ENCODE measurements at places on chromosomes 13 and 19.

- H3K4me1 ChIP-seq, result no peaks in the 10 kb centered on the region
- no peaks in the 10 kb centered on the region for H3K27me3 ChIP-seq
- H3K36me3 ChIP-seq, result no peaks in the 10 kb centered on the region
- no peak overlapping the region for H3K27ac ChIP-seq
Observed at GRCh38 chr13:32471187-32471922, 43.4 kb upstream of the N4BP2L1 start.

GRCh38 chr19:18109733-18110608 is 12.4 kb downstream of the MAST3 start:
- peak overlapping the region; percentile 61 for H3K4me3 ChIP-seq
- peak overlapping the region; percentile 51 for H3K27ac ChIP-seq
- no peaks in the 10 kb centered on the region for H3K27me3 ChIP-seq
- peaks cover 13% of the 10 kb centered on the region for H3K4me1 ChIP-seq

DNA sequence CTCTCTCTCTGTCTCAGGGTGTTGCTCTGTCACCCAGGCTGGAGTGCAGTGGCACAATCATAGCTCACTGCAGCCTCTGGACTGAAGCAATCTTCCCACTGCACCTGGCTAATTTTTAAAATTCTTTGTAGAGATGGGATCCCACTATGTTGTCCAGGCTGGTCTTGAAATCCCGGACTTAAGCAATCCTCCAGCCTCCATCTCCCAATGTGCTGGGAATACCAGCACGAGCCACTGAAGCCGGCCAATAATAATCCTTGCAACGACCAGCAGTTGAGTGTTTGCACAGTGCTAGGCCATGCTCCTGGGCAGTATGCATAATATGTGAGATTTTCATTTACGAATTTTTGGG is 640 bp upstream of the EPOR start:
- peaks cover 40% of the 10 kb centered on the region for H3K4me1 ChIP-seq
- no peak overlapping the region for H3K4me3 ChIP-seq
- H3K36me3 ChIP-seq, result no peaks in the 10 kb centered on the region
- peaks cover 5% of the 10 kb centered on the region for H3K27me3 ChIP-seq
- no peak overlapping the region for H3K27ac ChIP-seq
- DNase-seq, result no peak

DNA sequence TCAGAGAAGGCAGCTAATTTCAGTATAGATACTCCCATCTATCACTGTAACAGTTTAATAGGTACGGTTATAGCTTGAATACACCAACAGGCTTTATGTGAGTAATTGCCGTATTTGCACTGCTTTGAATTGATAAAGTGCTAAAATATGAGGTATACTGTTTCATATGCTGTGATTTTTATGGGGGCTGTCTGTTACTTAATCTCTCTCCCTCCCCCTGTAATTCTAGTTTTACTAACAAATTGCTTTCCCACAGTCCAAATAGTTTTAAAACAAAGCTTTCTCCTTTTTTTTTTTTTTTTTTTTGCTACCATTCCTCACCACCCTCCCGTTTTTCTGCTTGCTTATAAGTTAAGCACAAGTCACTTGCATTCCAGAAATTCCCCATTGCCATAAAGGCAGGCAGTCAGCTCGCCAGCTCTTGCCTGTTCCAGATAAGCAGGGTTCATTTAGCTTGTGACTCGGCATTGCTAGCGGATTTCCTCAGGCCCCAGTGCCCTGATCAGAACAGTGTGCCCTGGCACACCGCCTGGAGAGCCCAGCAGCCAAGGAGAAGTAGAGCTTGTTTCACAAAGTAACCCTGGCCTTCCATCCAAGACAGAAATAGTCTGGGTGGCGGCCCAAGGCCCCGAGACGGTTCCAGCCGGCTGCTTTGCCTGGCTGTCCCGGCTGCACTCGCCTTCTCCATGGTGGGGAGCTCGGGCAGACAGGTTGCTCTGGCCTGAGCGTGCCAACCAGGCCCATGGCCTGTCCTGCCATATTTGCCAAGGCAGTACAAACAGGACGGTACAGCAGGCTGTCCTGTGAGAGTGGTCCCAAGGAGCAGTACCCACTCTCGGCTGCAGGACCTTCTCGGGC is 43.5 kb upstream of the NPAS1 start:
- H3K36me3 ChIP-seq, result no peaks in the 10 kb centered on the region
- no peak overlapping the region for H3K4me3 ChIP-seq
- no peaks in the 10 kb centered on the region for H3K27me3 ChIP-seq
- H3K4me1 ChIP-seq, result peaks cover 38% of the 10 kb centered on the region
- H3K27ac ChIP-seq, result no peak overlapping the region
- no peak for DNase-seq

GRCh38 chr13:98923641-98924397 is 54.0 kb downstream of the DOCK9 start:
- no peak overlapping the region for H3K27ac ChIP-seq
- H3K4me3 ChIP-seq, result no peak overlapping the region
- no peak for DNase-seq
- H3K4me1 ChIP-seq, result peaks cover 13% of the 10 kb centered on the region

DNA sequence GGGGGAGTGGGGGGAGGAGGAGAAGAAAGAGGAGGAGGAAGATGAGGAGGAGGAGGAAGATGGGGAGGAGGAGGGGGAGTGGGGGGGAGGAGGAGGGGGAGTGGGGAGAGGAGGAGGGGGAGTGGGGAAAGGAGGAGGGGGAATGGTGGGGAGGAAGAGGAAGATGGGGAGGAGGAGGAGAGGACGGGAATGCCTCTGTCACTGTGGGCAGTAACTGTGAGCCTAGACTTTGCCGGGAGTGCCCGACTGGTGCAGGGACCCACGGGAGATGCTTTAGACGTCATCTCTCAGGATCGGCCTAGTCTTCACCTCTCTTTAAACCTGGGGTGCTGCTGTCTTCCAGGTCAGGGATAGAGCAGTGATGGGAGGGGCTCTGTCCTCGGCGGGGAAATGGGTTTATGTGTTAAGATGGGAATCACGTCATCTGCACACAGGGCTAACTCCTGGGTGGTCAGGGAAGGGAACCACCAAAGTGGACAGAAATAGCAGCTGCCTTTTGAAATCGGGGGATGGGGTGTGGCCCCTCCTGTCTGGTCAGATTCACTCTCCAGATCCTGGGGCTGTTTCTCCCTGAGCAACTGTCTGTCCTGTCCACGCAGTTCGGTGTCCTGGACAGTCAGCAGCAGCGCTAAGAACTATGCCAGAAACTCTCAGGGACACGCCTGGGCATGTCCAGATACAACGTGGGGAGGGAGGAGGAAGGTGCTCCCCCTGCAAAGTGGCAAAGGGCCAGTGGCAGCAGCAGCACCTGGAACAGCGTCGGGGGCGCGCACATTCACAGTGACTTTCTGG is 26.9 kb downstream of the GAS6 start:
- H3K27me3 ChIP-seq, result no peaks in the 10 kb centered on the region
- no peak for DNase-seq
- no peaks in the 10 kb centered on the region for H3K36me3 ChIP-seq
- H3K4me3 ChIP-seq, result no peak overlapping the region
- H3K27ac ChIP-seq, result no peak overlapping the region

GRCh38 chr13:80214521-80214991 is 126.4 kb downstream of the SPRY2 start:
- H3K36me3 ChIP-seq, result no peaks in the 10 kb centered on the region
- DNase-seq, result no peak

- H3K27me3 ChIP-seq, result no peaks in the 10 kb centered on the region
- no peak overlapping the region for H3K27ac ChIP-seq
- DNase-seq, result no peak
- H3K4me3 ChIP-seq, result no peak overlapping the region
- H3K36me3 ChIP-seq, result no peaks in the 10 kb centered on the region
Observed at GRCh38 chr19:35116072-35116801, 614 bp downstream of the FXYD3 start.

DNA sequence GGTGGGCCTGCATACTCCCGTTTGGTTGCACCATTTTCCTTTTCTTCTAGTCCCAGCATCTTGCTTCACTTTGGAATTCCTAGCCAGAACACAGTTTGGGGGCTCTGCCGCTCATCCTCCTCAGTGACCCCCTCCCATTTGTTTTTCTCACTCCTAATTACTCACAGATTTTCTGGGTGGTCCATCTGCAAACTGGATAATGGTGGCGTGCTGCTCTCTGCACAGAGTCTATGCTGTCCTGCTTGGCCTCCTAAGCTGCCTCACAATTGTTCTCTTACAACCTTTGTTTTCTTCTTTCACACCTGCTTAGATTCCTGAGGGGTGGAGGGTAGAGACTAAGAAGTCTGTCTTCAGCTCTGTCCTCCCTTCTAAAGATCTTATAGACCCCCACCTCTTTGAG is 80.8 kb downstream of the SHISA2 start:
- no peak overlapping the region for H3K4me3 ChIP-seq
- no peaks in the 10 kb centered on the region for H3K36me3 ChIP-seq
- no peaks in the 10 kb centered on the region for H3K27me3 ChIP-seq
- H3K4me1 ChIP-seq, result peaks cover 47% of the 10 kb centered on the region
- no peak for DNase-seq

All from CD8-positive, alpha-beta memory T cell (primary cell).